Ascending aorta (tissue), 2 donors: ENCODE measurements at places on chromosomes 11 and 22.

- DNase-seq, result no peak
Observed at GRCh38 chr11:46983598-46983997, 47.0 kb downstream of the CSTPP1 start.

GRCh38 chr22:37431801-37432707, 4.8 kb upstream of the ELFN2 start:
- no peak for DNase-seq

GRCh38 chr11:1942558-1943260, 4.4 kb upstream of the MRPL23 start:
- no peak for DNase-seq

GRCh38 chr11:104704888-104705287, 193.4 kb downstream of the CASP12 start:
- DNase-seq, result no peak

GRCh38 chr22:36933629-36934417, 20.4 kb downstream of the CSF2RB start:
- no peak for DNase-seq

DNA sequence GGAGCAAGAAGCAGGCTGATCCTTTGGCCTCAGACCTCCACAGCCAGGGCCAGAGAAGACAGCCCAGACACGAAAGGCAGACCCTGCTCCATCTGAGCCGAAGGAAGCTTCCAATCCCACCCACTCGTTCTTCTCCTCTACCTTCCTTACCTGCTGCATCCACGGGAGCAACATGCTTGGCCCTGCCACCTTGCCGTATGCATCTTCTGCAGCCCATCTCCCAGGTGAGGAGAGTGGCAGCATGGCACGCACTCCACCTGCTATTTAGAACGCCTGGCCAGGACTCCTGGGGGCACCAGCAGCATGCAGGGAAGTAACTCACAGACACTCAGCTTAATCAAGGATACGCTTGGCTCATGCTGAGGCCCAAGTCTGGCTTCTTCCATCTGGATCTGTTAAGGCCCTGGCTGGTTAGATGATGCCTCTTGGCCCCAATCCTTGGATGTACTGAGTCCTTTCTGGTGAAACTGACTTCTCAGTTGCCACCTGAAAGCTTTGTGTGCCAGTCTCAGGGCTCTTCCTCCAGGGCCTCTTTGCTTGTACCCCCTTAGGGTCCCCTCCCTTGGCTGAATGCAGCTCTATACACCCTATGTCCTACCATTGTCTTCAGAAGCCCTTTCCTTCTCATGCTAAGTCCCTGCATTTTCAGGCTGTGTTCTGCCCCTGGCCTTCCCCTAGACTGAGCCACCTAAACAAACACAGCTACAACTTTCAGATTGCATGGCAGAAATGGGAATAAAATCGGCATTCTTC, 604.9 kb downstream of the BUD13 start:
- no peak for DNase-seq

GRCh38 chr11:78612721-78613377, 38.2 kb upstream of the NARS2 start:
- DNase-seq, result no peak

DNA sequence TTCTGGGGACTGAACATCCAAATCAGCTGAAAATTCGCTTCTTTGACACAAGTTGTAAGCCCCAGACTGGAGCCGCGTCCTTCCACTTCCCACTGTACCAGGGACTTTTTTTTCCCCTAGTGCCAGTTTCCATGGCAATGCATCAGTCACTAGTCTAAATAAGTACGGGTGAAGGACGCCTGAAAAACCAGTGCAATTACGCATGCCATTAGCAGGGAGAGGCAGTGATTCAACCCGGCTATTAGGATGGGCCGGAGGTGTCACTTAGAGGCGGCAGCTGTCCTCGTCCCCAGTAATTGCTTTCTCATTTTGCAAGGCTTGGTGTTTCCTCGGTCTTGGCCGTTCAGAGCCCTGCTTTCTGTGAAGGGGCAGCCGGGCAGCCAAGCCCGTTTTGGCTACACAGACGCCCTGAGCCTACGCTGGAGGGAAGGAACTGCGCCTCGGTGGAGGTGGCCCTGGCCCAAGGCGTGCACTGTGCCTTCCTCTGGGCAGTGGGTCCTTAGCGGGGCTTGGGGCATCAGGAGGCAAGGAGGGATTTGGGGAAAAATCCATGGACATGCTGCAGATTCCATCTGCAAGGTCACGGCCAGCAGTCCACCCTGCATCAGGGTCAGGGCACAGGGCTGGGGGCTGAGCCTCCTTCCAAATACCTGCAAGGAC, 319.7 kb downstream of the CTTN start:
- no peak for DNase-seq

- no peak for DNase-seq
Observed at GRCh38 chr11:62340269-62340901, 3.1 kb downstream of the ASRGL1 start.

DNA sequence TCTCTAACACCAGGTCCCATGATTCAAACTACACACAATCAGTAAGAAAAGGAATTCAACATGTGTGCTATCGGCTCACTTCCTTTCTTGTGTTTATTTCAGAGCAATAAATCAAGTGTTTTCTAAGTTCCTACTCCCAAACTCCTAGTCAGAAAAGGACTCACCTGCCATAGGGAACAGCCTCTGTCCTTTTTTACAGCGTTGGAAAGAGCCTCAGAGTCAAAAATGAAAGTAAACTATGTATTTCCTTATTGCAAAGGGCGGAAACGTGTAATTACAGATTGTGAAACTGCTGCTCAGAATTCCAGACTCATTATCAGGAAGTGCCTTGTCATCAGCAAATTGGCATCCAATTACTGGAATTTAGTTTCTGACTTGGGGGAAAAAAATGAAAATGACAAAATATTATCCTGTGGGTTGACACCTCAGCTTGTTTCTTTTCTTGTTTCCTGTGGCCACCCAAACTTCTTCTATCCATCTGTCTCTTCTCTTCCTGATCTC, at the start of gene CASP4:
Gene CASP4, minus strand, starts transcription at position 220 of the 501 bp plus-strand sequence. Its CDS starts 49 bp downstream, at position 171.
- DNase-seq, result no peak

DNA sequence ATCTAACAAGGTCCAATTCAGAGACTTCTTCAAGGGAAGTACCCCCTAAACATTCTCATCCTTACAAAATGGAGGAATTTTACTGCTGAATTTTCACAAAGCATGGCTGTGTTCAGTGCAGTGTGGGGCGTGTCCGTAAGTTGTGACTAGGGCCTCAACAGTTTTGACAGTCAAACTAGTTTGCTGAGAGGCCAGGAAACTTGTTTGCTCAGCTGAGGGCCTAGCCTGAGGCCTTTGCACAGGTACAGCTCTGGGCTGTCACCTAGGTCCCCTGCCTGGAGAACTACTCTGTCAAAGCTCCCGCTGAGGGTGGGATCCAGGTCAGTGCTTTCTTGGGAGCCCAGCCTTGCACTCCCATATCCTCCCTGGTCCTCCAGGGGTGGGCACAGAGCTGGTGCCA, 27.9 kb downstream of the TCP11L1 start:
- DNase-seq, result no peak

GRCh38 chr11:1204381-1205101, 18.3 kb upstream of the MUC5B start:
- no peak for DNase-seq

DNA sequence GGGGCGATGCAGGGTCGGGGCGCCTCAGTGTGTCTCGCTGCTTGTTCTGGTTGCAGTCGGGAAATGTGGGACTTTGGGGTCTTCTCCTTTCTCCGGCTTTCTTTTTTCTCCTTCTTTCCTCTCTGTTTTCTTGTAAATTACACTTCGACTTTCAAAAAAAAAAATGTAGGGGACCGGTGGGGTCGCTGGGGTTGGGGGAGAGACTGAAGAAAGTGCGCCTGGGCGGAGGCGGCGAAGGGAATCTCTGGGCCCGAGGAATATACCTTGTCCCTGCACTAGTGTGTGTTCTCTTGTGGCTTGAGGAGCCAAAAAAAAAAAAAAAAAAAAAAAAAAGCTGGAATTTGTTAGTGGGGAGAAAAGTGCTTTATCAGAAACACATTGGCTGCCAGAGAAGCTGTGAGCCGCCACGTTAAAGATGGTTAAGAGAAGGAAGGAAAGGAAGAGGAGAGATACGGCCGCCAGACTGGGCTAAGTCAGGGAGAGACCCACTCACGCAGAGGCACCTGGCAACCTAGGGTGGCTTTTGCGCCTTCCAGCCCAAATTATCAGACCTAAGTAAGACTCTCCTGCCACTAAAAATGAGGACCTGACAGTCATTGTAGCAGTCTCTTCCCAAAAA, 8.4 kb upstream of the FLI1 start:
- no peak for DNase-seq

- DNase-seq, result no peak
Observed at GRCh38 chr11:65055538-65055937, 2.8 kb downstream of the NAALADL1 start.

GRCh38 chr11:94169930-94170545, 41.4 kb downstream of the PANX1 start:
- DNase-seq, result no peak

DNA sequence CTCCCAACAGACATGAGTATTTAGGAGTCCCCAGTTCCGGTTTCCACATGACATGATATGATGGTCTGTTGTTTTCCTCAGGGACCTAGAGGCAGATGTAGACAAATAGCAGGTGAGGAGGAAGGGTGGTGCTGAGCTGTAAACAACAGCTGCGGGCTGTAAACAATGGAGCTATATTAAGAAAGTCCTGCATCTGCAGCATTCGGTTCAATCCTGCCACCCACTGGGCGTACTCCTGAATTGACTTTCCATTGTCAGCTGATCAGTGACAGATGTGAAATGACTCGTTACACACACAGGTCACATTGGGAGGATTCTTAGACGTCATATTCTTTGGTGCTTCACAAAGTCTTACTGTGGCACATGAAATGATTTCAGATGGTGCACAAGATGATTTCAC, 26.8 kb upstream of the RAG1 start:
- no peak for DNase-seq

- DNase-seq, result no peak
Observed at GRCh38 chr11:129747071-129747470, 68.6 kb upstream of the TMEM45B start.

GRCh38 chr11:112882494-112883381, 78.5 kb upstream of the NCAM1 start:
- DNase-seq, result no peak

GRCh38 chr11:115665958-115666357, 161.7 kb upstream of the CADM1 start:
- no peak for DNase-seq

GRCh38 chr22:43273902-43274484, 69.2 kb downstream of the SCUBE1 start:
- no peak for DNase-seq

DNA sequence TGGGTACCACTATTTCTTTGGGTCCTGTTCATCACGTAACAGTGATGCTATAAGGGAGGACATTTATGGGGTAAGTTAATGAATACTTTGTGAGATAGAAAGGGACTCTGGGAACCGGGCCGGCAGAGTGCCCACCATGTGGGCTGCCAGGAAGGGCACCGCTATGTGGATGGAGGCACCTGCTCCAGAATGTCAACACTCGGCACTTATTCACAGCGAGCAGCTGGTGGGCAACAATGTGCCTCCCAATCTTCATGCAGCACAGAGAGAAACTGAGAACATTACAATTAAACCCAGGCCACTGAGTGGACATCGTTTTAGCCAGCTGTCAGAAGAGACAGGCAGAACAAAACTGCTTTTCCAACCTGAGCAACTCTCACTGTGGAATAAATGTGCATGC, 15.8 kb upstream of the ELFN2 start:
- no peak for DNase-seq

DNA sequence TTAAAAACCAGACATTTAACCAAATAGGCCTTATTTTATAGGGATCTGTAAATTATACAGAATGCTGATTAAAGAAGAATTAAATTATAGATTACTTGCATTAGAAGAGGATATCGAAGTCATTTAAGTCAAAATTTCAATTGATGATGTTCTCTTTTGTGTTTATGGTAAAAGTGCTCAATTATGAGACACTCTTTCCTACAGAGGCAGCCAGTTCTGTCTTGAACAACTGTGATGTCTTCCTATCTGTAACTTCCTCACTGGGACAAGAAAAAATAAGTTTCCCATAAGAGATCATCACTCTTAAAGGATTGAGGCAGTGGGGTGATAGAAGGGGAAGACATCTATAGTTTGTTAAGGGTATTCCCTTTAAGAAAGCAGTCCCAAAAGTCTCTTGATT, 613.5 kb downstream of the INSC start:
- DNase-seq, result no peak

DNA sequence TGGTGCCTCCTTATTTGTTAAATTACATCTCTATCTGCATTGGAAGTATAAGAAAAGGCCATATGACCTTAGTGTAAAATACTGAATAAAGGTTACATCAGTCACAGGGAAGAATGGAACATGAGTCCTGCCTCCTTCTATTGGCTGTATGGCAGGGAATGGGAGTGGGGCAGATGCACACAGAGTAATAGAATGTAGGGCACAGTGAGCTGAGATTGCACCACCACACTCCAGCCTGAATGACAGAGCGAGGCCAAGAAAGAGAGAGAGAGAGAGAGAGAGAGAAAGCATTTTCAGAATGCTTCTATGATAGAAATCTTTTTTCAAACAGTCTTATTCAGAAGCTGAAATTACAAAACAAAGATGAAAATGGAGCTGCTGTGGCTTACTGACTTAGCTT, 58.8 kb downstream of the SLN start:
- no peak for DNase-seq

DNA sequence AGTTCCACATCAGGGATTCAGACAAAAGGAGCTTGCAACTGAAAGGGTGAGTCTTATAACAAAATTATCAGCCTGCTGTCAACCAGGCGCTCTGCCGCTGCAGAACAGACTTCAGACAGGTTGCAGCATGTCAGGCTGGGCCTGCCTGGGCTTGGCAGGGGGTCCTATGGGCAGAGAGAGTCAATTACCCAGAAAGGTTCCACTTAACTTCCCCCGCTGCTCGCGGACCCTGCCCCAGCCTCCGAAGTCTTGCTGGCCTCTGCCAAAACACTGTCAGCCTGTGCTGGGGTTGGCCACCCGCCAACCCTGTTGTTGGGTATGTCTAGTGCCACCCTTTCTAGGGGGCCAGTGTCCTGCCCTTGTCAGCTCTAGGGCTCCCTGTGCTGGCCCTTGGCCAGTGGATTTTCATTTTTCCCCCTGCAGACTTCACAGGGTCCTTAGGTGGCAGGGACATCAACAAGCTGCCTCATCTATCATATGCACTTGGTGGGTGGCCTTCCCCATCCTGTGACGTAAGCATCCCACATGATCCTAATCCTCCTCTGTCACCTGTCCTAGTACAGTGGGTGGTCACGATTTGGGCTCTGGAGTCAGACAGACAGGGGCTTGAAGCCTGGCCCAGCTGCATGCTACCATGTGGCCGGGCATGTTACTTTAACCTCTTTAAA, 166.5 kb upstream of the CADM1 start:
- DNase-seq, result no peak

DNA sequence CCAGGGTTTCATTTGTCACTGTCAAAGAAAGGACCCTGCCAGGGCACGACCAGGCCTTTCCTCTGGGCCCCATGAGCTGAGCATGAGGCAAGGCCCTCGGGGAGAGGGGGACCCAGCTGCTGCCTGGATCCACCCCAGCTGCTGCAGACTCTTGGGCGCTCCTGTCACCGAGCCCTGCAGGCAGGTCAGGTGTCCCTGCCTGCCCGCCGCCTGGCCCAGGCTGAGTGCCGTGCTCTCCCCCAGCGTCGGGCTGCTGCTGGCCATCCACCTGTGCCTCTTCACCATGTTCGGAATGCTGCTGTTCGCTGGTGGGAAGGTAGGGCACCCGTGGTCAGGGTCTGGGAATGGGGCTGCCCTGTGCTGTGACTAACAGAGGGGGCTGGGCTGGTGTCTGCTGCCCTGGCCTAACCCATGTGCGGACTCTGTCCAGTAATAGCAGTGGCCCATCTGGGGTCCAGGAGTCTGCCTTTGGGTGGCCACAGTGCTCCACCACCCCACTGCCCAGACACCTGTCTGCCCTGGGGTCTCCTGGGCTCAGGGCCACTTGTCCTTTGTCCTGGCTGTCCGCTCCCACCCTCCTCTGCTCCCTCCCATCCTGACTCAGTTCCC, 15.0 kb downstream of the TPCN2 start:
- no peak for DNase-seq
